Fibroblast of villous mesenchyme (primary cell): ENCODE measurements at places on chromosomes 16 and 17.

DNA sequence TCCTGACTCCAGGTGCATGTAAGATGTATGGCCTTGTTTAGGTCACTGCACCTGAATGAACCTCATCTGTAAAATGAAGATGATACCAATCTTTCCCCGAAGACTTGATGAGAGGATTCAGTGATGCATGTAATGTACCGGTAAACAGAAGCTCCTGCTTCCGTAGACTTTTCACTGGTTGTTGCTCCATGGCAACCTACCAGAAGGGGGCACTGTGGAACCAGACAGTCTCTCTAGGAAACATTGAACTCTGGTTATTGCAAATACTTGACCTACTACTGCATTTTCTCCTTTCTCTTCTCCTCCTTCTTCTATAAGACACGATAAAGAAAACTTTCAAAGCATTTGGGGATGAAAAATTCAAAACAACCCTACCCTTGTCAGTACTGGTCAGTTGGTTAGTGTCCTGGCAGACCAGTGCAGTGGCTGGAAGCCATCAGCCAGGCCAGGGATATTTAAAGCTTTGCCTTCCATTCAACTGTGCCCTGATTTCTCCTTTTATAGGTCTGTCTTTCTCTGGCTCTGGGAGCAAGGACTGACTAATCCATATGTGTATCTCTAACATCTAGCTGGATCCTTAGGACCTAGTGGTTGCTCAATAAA, 667.4 kb upstream of the SALL1 start:
- peak; percentile 73 for DNase-seq

DNA sequence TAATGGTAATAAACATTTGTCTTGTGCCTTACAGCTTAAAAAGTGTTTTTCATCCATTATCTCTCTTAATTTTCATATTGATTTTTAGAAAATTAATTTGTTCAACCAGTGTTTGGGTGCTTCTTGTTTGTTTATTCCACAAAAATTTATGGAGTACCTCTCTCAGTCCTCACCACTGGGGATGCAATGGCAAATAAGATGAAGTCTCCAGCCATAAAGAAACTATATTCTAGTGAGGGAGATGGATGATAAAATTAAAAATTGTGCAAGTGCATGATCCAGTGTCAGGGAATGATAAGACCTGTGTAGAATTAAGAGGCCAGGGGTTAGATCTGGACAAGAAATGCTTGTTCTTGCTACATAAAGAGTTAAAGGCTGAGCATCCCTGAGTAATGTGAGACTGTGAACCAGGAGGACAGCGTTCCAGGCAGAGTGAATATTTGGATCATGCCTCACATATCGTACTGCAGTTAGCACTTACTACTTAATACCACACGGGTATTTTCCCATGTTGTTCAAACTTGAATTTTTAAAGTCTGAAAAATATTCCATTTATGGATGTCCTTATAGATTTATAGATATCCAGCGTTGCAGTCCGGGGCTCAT, 535.7 kb upstream of the HSBP1 start:
- no peak for DNase-seq

GRCh38 chr17:263271-263670, 81.8 kb upstream of the DOC2B start:
- no peak for DNase-seq

GRCh38 chr16:65002265-65002664, 119.6 kb downstream of the CDH11 start:
- peak; percentile 30 for DNase-seq

- no peak for DNase-seq
Measured at GRCh38 chr17:40528692-40529417, 27.4 kb upstream of the TNS4 start.

DNA sequence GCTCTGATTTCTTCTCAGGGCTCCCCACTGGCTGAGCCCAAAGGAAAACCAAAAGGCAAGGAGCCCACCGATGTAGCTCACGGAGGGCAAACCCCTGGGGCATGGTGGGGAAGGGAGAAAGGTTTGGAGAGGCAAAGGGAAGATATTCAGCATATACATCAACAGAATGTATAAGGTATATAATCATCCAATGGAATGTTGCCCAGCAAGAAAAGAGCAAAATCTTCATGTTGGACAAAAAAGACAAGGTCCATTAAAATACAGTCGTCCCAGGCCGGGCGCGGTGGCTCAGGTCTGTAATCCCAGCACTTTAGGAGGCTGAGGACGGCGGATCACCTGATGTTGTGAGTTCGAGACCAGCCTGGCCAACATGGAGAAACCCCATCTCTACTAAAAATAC, 1.6 kb downstream of the CPPED1 start:
- DNase-seq: no peak

DNA sequence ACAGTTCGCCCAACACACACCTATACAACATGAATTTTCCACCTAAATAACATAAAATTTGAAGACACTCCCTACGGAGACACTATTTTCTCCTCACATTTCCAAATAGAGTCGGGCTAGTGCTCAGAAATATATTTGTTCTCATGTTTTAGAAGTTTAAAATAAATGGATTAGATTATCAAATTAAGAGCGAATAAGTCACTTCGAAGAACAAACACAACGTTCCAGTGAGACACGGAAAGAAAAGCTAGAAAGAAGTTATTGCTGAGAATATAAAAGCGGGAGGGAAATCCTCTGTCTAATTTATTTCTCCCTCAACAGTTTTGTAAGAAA, 2.0 kb upstream of the HS3ST3B1 start:
- no peak for DNase-seq

DNA sequence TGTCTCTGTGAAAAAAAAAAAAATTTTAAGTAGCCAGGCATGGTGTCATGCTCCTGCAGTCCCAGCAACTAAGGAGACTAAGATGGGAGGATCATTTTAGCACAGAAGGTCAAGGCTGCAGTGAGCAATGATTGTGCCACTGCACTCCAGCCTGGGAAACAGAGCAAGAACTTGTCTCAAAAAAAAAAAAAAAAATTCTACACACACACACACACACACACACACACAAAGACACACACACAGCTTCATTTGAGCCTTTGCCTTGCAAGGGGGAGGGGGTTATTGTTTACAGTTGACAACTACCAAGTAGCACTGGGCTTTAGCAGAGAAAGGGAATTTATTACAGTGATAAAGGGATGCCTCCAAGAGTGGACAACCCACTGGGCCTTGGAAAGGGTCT, 4.9 kb upstream of the POLR3E start:
- no peak for DNase-seq

DNA sequence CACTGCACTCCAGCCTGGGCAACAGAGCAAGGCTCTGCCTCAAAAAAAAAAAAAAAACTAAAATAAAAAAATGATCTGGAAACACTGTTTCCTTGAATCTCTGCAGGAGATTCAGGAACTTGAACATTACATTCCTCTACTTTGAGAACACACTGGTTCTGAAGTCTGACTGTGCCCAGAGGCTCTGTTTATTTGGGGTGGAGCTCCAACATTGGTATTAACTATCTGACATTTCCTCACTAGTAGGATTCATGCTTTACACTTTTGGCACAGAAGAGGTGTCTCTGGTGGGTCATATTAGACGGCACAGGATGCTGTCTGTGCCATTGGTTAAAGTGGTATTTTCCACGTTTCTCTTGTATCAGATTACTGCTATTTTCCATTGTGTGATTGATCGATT, 10.4 kb downstream of the SULT1A2 start:
- DNase-seq: no peak

GRCh38 chr17:46866747-46867146, 15.4 kb downstream of the WNT9B start:
- no peak for DNase-seq

DNA sequence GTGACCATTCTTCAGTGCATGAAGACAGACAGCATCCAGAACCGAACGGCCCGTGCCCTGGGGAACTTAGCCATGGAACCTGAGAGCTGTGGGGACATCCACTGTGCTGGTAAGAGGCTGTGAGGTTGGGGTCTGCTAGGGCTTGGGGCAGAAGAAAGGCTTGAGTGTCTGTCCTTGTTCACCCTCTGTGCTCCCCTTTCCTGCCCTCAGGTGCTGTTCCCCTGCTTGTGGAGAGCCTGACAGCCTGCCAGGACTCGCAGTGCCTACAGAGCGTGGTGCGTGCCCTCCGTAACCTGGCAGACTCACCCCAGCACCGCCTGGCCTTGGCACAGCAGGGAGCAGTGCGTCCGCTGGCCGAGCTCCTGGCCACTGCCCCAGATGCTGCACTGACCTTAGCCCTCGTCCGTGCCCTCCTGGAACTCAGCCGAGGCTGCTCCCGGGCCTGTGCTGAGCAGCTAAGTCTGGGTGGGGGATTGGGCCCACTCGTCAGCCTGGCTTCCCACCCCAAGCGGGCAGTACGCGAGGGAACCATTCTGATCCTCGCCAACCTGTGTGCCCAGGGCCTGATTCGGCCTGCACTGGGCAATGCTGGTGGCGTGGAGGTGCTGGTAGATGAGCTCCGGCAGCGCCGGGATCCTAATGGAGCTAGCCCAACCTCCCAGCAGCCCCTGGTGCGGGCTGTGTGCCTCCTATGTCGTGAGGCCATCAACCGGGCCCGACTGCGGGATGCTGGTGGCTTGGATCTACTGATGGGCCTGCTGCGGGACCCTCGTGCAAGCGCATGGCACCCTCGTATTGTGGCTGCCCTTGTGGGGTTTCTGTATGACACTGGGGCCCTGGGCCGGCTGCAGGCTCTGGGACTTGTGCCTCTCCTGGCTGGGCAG, 2.9 kb downstream of the ARMC5 start:
- DNase-seq: no peak

GRCh38 chr17:2894782-2895181, 98.5 kb downstream of the RAP1GAP2 start:
- no peak for DNase-seq

DNA sequence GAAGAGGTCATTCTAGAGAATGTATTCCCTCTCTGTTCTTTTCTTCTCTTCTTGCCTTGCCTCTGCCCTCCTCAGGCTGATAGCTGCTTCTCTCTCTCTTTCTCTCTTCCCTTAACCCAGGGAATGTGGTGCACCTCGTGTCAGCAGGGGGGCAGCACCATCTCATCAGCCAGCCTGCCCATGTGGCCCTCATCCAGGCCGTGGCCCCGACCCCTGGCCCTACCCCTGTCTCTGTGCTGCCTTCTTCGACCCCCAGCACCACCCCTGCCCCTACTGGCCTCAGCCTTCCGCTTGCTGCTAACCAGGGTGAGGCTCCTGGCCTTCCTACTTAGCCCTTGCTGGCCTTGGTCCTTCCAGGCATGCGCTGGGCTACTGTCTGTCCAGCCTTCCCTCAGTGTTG, 23.5 kb downstream of the SRCAP start:
- DNase-seq: no peak

- peak; percentile 39 for DNase-seq
Measured at GRCh38 chr17:12579288-12579687, 86.4 kb upstream of the MYOCD start.

DNA sequence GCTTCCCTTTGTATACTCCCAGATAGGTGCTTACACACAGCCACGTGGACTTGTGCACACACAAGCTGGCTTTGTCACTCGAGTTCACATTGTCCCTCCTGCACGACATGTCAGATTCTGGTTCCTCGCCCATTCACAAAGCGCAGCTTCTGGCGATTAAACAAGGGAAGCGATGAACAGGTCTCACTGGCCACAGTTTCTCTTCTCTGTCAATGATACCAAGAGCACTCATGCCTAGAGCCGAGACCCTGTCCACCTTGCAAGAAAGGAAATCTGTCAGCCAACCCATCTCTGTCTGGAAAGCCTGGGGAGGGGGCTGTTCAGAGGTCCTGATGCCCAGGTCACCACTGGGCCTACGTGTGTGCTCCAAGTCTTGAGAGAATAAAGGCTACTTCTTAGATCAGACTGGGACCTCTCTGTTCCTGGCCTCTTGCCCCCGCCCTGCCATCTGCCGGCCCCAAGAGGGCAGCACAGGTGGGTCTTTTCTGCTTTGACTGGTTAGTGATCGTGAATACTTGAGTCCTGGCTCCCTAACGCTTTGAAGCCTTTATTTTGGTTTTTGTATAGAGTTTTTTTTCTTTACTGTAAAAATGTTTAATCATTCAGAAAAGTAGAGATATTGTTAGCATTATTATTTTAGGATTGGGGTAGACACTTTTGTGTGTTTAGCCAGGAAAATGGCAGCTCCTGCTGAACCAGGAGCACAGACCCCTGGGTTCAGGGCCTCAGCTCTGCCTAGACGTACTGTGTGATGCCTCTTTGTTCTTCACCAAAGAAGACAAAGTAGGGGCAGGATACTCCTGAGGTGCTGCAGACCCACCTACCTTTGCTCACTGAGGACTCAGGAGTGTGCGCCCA, 104.7 kb downstream of the MRM1 start:
- peak; percentile 24 for DNase-seq

- DNase-seq: peak; percentile 57
Measured at GRCh38 chr17:8859027-8859803, 8.3 kb downstream of the PIK3R6 start.

GRCh38 chr17:21545064-21545463, 147.3 kb upstream of the KCNJ18 start:
- DNase-seq: no peak

DNA sequence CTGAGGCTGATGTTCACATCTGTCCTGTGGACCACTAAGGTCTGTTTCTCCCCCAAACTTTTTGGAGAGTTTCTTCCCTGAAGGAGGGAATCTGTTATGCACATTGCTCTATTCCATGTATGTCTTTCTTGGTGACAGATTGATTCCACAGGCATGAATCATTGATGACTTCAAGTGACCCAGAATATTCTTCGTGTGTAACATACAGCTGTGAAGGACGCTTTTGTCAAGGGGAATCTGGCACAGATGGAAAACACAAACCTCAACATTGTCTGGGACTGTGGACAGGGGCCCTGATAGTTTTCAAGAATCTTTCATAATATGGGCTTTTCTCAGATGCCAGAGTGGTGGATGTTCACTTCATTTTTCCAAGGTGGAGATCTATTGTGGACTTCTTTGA, 223.1 kb upstream of the MAF start:
- DNase-seq: no peak

DNA sequence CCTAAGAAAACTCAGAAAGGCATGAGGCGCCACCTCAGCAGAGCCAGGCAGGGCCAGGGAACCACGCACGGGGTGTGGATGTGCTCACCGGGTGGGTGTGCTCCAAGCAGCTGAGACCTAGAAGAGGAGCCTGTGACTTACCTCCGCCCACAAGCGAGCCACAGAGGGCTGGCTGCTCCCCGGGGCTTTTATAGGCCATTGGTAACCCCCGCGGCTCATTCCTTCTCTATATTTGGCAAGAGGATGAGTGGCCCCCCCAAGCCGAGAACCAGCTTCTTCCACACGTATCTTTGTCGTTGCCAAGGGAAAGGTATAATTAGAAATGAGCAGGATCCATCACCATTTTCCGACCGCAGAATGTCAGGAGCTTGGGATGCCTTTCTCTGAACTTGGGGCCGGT, at the start of gene MYH3:
Gene MYH3, minus strand, starts transcription at position 162 of the 400 bp plus-strand sequence. CDS start 2,245 bp downstream, outside the sequence.
- DNase-seq: no peak

GRCh38 chr17:38562903-38563302, 42.8 kb downstream of the SRCIN1 start:
- no peak for DNase-seq

- DNase-seq: no peak
Measured at GRCh38 chr17:68860941-68861340, 94.3 kb downstream of the ABCA8 start.

- no peak for DNase-seq
Measured at GRCh38 chr16:21281698-21282389, 3.8 kb upstream of the CRYM start.

DNA sequence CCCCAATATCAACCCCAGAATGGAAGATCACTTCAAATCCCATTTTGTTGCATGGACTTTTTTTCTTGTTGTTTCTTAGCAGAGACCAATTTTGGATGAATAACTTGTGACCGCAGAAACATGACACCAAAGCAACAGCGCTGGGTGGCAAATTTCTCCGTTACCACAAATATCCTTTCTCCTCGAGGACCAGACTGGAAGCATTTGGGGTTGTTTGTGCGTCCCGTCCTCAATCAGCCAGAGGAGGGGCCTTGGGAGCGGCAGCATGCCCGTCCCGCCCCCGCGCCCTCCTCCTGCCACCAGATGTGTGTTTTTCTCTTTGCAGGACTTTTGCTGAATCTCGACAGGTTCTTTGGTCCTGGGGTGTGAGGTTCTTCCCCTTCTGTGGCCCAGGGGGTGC, 282.5 kb upstream of the FOXF1 start:
- DNase-seq: no peak
